ENCODE measurements at places on chromosomes 3 and 15.

DNA sequence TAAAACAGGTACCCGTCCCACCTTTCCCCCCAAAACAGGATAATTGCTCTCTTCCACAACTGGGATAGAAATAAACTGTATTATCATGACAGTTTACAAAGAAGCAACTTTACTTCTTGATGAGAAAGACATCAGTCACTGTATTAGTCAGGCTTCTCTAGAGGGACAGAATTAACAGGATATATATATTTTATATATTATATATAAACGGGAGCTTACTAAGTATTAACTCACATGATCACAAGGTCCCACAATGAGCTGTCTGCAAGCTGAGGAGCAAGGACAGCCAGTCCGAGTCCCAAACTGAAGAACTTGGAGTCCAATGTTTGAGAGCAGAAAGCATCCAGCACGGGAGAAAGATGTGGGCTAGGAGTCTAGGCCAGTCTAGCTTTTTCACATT is 18.4 kb upstream of the PLSCR4 start:
- no peak for DNase-seq

- DNase-seq = no peak
These were observed 818.8 kb upstream of the LMCD1 start for GRCh38 chr3:7682822-7683229.

- DNase-seq = peak; percentile 88
These were observed at the start of gene POLR2M for GRCh38 chr15:57706405-57707209. Gene POLR2M, plus strand, starts transcription at chr15:57706714. Its CDS starts 129 bp downstream, at chr15:57706843.

GRCh38 chr3:111668888-111669488 is 73.8 kb upstream of the ZBED2 start:
- no peak for DNase-seq

GRCh38 chr3:40516201-40516600 is 8.6 kb upstream of the ZNF621 start:
- DNase-seq = no peak

- no peak for DNase-seq
These were observed 47.3 kb upstream of the NR2C2 start for GRCh38 chr3:14899993-14900618.

- no peak for DNase-seq
These were observed 182.4 kb downstream of the ADAMTS9 start for GRCh38 chr3:64505419-64505818.

- no peak for DNase-seq
These were observed 430.5 kb downstream of the OCA2 start for GRCh38 chr15:27668471-27669220.

DNA sequence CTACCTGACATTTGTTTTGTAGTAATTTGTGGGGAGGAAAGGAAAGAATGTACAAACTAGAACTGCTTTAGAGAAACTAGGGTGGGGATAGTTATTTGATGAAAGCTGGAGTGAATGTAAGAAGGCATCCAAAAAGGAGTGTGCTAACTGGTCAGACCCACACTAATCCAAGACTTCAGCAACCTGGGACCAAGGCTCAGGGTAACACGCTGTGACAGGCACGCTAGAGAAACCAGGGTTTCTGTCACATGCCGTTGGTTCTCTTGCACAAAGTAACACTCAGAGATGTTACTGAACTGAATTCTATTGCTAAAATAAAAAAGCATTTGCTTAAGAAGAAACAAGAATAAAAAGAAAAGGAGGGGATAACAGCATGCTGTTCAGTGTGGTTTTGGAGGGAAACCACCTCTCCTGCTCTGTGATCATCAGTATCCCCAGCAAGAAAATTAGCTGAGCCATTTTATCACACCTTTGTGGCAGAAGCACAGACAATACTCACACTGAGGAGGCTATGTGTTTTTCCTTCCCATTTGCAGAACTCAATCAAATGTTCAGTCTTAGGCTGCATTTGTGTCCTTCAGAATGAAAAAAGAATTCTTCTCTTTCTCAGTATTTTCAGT is 2.8 kb upstream of the CCDC80 start:
- DNase-seq = no peak

DNA sequence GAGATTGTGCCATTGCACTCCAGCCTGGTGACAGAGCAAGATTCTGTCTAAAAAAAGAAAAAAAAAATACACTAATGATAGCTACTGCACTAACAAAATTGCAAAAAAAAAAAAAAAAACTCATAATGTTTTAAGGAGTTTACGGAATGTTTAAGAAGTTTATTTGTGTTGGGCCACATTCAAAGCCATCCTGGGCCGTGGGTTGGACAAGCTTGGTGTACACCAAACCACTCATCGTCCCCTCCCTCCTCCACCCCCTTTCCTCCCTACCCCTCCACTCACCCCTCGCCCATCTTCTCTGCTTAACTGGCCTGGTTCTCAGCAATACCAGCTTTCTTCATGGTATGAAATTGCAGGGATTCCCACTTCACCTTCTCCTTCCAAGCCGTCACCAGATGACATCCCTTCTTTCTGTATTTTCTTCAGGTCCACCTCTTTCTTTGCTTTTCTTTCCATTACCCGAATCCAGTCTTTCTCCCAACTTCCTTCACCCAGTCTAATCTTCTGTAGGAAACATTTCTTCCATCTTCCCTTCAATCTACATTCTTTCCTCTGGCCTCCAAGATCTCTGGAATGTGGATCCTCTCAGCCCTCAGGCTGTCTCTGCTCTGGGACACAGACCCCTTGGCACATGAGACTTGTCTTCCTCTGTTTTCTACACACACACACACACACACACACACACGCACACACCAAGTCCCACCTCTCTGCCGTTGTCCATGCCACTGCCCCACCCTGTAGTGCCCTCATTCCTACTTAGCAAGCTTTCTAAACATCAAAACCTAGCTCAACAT is 3.5 kb upstream of the MESP1 start:
- DNase-seq = no peak

DNA sequence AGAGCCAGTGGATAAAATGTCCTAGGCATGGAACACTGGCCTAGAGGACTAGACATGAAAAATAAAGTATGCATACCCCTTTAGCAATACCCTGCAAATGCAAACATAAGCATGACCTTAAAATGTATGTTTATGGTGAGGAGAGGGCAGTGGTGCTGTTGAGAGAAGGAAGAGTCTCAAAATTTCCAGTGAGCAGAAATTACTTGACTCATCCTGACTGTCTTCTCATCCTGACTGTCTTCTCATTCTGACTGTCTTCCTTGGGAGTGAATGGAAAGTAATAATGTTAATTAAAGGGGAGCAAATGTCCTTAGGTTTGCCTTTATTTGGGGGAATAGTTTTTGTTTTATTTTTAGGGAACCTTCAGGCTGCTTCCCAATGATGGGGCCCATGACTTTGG is 121.5 kb upstream of the GALNT15 start:
- no peak for DNase-seq

DNA sequence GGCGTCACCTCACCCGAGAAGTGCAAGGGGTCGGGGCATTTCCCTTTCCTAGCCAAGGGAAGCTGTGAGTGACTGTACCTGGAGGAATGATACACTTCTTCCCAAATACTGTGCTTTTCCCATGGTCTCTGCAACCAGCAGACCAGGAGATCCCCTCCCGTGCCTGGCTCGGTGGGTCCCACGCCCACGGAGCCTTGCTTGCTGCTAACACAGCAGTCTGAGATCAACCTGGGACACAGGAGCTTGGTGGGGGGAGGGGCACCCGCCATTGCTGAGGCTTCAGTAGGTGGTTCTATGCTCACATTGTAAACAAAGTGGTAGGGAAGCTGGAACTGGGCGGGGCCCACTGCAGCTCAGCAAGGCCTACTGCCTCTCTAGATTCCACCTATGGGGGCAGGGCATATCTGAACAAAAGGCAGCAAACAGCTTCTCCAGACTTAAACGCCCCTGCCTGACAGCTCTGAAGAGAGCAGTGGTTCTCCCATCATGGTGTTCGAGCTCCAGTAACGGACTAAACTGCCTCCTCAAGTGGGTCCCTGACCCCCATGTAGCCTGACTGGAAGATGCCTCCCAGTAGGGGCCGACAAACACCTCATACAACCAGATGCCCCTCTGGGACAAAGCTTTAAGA is 31.4 kb upstream of the ABHD5 start:
- DNase-seq = no peak

DNA sequence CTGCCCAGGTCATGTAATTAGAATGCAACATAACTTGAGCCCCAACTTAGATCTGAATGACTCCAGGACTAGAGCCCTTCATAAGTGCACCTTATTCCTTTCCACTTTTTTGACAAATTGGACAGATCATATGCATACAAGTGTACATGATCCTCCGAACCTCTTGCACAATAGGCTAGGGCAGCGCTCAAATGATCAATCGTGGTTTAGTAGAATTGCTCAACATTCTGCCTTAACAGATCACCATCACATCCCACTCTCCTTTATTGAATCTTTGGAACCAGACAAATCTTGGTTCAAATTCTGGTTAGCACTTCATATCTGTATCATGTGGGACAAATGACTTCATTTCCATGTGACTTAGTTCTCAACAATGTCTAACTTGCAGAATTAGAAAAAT is 106.8 kb upstream of the CDIN1 start:
- no peak for DNase-seq

DNA sequence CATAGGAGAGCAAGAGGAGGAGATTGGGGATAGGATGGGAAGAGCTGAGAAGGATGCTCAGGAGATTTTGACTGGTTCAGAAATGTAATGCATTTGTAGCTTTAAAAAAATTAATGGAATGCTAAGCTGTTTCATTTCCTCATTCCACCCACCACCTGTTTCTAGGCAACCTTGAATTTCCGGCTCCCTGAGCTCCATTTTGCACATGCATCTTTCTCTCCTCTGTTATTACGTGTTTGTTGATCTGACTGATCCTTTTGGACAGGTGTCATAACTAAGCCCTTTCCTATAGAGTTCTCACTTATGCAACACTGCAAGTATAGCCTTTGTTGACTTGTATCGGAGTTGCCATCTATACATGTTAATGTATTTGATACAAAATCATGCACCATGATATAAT is 4.3 kb downstream of the TMPRSS7 start:
- DNase-seq = no peak

DNA sequence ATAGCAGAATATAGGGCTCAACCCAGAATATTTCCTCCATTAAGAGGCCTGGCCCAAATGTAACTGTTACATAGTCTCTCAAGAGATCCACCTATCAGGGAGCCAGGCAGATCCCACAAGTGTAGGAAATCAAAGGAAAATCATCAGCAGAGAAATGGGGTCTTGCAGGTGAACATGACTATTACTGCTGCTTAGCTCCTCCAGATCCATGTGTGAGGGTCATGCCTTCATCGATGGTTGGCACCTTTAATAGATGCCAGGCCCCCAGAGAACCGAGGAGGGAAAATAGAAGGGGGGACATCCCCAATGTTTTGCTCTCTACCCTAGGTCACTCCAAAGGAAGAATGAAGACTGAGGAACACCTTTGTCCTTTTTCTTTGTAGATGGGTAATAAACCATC is 1029.9 kb upstream of the CADM2 start:
- DNase-seq = no peak

- DNase-seq = no peak
These were observed 293.3 kb downstream of the MEX3B start for GRCh38 chr15:81752546-81752942.

GRCh38 chr3:141386611-141387111 is 18.4 kb downstream of the ZBTB38 start:
- DNase-seq = no peak

GRCh38 chr3:70554170-70554569 is 241.7 kb upstream of the MDFIC2 start:
- DNase-seq = no peak

- DNase-seq = no peak
These were observed 148.9 kb upstream of the IL12A start for GRCh38 chr3:159839561-159840379.

DNA sequence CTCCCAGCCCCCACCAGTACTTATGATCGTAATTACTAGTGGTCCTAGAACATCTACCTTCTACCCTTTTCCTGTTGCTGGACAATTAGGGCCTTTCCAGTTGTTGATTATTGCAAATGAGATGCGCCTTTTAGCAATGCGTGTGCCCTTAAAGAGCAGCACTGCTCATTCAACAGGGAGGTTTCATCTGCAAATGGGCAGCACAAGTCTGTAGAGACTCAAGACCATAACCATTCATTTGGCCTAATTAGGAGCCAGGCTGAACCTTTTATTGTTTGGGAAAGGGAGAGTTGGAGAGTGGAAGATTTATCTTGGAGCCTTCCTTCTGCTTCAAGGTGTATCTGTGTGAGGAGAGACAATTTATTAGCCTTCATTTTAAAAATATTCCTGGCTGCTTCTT is 42.3 kb downstream of the BOC start:
- DNase-seq = no peak

DNA sequence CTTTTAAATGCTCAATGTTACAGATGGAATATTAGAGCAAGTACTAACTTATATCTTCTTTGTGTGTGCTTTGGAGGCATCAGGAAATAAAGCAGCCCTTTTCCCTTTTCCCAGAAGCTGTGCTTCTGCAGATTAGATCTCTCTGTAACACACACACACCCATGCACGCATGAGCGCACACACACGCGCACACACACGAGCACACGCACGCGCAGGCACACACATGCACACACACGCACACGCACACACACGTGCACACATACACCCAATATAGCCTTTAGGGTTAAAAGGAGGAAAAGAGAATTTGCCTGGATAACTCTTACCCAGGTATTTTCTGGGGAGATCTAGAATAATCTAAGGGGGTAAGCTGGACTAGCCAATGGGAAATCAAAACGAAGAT is 56.9 kb downstream of the TFRC start:
- no peak for DNase-seq

DNA sequence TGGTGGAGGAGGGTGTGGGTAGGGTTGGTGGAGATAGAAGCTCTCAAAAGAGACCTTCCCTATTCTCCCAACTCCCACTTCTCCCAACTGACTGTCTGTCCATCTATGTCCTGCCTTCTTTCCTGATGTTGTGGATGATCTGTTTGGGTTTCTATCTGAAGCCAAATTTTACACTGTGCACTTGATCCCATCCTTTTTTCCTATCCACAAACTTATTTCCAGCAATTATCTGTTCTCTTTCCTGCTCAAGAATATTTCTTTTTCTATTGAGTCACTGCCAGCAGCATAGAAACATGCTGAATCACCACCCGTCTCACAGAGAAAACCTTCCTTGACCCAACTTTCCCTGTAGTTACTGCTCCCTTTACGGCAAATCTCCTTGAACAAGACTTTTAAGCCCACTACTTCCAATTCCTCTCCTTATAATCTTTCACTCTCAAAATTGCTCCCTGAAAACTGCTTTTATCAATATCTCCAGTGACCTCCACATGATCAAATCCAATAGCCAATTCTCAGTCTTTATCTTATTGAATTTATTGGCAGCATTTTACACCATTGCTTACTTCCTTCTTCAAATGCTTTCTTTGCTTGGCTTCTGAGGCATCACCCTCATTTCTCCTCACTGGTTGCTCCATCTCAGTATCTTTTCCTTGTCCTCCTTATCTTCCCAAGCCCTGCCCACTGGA is 141.2 kb upstream of the SLC7A14 start:
- no peak for DNase-seq

All from activated CD8-positive, alpha-beta memory T cell treated with anti-CD3 and anti-CD28 coated beads, Interleukin-2, amount 50 U/mL, for 4 hours (primary cell).